Effector memory CD4-positive, alpha-beta T cell (primary cell): ENCODE measurements at places on chromosomes 4 and X.

DNA sequence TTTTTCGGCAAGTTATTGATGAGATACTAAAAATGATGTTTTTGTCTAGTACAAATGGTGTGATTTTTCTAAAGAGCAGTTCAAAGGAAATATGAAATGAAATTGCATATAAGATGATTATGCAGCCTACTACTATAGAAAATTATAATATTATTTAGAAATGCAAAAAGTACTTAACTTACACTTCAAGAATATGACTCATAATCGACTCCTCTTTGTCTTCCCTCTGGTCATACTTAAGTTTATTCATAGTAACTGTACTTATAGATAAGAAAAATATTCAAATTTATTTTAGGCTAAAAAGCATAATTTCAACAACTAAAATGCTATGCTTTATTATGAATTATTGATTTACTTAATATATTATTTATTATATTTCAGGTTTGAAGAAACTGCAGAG is 33.2 kb downstream of the CEP44 start:
- DNase-seq, result no peak

GRCh38 chrX:98357146-98357545 is 1473.4 kb downstream of the RPA4 start:
- no peak for DNase-seq

DNA sequence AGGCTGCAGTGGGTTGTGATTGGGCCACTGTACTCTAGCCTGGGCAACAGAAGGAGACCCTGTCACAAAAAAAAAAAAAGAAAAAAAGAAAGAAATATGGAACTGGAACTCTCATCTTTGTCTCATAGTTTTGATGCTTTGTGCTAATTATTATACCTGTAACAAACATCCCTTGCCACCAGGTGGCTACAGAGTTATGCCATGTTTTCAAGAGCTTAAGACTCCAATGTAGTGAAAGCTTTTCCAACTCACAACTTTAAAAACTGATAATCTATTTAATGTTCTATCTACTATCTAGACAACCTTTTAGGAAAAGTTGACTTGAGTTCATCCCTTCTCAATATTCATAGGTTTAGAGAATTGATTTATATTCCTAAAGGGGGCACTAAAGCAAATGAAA is 42.4 kb downstream of the HTR2C start:
- no peak for DNase-seq

DNA sequence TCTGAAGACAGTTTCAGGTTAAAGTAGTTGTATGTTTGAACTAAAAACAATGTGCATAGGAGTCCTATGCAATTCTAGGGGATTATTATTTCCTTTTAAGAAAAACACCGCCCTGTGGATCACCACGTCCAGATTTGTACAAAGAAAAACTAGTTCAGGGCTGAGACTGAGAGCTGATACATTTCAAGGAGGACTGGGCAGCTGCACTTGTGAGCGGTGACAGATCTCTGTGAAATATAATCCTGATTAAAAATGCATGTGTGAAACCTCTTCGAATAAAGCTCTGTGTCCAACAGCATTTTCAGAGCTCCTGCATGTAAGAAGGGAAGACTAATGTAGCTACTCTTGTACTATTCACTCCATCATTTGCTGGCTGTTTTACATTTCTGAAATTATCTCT is 365.8 kb upstream of the PITX2 start:
- no peak for DNase-seq

- no peak for DNase-seq
These were observed 230.1 kb upstream of the FAT4 start for GRCh38 chr4:125084608-125085007.

DNA sequence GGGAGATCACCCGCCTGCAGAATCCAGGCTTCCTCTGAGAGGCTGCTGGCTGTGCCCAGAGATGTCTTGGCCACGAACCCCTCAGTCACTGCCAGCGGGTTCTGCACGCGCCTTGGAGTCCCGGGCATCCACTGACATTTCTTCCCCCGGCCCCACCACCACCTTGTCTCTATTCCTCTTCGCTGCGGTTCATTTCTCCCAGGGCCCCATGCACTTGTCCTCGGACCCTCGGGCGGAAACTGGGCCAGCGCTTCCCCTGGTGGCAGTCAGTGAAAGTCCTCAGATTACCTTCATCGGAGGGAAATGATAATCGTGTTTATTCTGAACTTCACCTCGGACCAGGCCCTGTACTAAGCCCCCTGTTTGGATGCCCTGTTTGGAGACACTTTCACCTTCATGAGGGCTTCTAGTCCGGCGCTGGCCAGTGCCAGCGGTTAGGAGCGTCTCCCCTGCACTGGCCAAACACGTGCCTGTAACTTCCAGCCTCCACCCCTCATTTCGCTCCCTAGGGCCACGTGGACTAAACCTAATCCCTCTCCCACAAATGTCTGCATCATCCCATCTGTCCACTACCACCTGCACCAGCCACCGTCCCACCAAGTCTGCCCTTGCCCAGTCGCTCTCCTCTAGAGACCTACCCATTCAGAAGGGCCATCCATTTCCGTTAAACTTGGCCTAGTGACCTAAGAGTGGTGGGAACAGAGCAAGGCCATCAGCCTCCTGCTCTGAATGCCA is 82.0 kb downstream of the DCTD start:
- DNase-seq, result no peak

DNA sequence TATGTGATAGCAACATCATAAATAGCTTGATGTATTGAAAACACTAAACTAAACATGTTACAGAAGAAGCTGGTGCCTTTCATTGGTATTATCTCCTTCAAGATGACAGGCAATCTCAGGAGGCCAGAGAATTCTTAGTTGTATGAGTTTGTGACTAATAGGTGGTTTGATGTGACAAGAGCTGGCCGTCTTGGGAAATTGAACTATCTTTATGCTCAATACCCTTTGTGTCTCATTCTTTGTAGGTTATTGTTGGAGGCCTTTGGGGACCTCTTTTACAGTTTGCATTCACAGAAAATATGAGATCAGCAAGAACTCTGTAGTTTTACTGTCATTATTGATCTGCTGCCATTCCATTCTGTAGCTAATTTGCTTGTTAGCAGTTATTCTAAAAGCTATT is 659.2 kb upstream of the PITX2 start:
- DNase-seq, result no peak

DNA sequence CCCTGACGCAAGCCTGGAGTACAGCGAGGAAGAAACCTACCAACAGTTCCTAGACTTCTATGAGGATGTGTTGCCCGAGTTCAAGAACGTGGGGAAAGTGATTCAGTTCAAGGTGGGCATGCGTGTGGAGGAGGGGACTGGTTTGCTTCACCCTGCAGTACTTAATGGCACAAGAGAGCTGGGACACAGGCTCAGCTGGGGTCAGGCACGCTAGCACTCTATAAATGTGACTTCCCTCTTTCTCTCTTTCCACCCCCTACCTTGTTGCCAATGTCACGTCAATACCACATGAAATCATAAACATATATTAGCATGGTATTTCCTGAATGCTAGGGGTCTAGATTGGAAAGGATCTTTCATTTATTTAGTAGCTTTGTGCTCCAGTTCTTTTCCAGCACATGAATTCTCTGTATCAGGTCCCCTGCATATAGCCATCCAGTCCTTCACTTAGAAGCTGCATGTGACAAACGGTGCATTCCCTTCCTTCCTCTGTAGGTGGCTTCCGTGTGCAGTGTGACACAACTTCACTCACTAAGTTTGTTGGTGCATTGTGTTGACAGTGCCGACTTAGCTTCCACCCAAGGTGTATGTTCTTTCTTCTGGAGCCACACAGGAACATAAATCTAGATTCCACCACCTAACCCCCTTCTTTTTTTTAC is 25.6 kb downstream of the ZRSR2 start:
- no peak for DNase-seq

GRCh38 chr4:95545546-95545945 is 3.2 kb downstream of the UNC5C start:
- DNase-seq, result no peak

- no peak for DNase-seq
These were observed 273.7 kb upstream of the NOCT start for GRCh38 chr4:138741766-138742377.

- DNase-seq, result no peak
These were observed 3.7 kb downstream of the PCGF3 start for GRCh38 chr4:709348-709747.

- DNase-seq, result no peak
These were observed 172.4 kb downstream of the TLL1 start for GRCh38 chr4:166045457-166045856.

DNA sequence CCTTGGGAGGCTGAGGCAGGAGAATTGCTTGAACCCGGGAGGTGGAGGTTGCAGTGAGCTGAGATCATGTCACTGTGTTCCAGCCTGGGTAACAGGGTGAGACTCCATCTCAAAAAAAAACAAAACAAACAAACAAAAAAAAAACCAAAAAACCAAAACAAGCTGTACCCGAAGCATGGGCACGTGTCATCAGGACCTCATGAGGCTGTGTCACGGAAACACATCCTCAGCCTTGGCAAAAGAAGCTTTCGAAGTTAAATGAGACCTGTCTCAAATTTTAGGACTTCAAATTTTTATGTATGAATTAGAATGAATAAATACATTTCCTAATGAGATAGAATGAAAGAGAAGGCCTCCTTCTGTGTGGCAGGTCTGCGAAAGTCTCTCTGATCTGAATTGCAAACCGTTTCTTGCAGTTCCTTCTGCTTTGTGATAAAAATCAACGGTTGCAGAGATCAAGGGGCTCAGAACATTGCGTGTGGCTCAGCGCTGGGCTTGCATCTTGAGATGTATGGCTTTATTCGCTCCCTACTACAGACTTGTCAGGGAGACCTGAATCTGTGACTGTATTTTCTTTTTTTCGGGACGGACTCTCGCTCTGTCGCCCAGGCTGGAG is 19.5 kb upstream of the CRLF2 start:
- DNase-seq, result no peak
